Stimulated activated CD4-positive, alpha-beta T cell treated with anti-CD3 and anti-CD28 coated beads, Interleukin-4, amount 100 ng/mL, for 48 hours (primary cell): ENCODE measurements at places on chromosomes 2 and 18.

DNA sequence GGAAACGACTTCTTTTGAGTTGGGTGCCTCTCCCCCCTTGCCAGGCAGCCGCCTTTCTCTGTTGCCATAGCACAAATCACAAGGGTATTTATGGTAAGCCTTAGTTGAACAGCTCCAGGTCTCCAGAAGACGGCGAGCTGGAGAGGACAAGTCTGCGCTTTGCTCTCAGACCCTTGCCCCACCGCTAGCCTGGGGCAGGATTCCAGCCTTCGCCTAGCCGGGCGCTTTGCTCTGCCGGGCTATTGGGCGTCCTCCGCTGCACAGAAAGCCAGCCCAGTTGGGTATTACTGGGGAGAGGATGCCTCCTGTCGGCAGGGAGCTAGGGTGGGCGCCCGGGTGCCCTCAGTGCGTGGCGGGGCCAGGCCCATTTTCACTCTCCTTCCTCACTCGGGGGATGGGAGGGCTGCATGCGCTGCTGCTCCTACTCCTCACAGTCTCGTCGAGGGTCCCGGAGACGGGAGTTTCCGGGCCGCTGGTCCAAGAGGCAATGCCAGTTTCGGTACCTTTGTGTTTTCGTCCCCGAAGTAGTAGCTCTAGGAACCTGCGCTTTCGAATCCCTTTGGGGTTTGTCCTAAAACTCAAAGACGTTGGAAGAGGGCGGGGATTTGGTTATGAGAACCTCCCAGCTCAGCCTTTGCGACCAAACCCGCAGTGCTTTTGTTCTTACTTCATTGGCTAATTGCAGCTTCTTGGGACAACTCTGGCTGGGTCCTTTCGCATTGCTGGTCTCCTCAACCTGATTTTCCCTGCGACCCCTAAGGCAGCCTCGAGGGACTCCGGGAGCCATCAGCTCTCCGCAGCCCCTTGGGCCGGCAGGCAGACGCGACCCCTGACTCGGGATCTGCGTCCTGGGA, 3.6 kb upstream of the DLX2 start:
- no peak for DNase-seq

GRCh38 chr2:216971593-216971992, 111.7 kb upstream of the TNP1 start:
- DNase-seq: no peak

DNA sequence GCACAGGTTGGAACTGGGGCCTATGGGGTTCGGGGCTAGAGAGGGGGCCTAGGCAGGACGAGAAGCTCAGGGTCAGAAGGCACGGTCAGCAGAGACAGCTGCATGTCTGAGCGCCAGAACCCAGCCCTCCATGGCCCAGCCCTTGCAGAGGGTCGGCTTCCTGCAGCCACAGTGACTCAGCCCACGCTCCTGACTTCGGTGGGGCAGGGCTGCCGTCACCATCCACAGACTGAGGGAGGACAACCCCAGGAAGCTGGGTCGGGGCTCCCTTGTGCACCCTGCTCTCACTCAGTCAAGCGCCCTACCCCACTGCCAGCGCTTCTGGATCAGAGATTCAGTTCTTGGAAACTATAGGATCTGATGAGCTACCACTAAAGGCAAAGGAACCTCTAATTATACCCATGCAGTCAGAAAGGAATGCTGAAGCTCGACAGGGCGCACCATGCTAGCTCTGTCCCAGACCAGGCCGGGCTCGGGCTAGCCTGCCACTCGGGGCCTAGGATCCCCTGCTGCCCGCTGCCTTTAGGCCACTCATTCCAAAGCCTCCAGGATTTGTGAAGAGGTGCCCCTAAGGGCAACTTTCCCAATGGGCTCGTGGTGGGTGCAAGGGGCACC, 3.0 kb downstream of the ACTR1B start:
- DNase-seq: no peak

GRCh38 chr2:234019896-234020295, 30.6 kb upstream of the SPP2 start:
- DNase-seq: no peak

- DNase-seq: no peak
These were observed 146.9 kb upstream of the STON1 start for GRCh38 chr2:48383036-48383435.

DNA sequence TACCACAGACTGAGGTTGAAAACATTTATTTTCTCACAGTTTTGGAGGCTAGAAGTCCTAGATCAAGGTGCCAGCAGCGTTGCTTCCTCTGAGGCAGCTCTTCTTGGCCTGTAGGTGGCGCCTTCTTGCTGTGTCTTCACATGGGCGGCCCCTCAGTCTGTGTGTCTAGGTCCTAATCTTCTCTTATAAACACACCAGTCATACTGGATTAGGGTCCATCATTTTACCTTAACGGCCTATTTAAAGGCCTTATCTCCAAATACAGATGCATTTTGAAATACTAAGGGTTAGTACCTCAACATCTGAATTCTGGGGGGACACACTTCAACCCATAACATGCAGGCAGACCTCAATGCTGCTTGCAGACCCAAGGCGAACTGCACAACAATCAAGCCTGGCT, 4.4 kb upstream of the RMC1 start:
- peak; percentile 51 for DNase-seq

DNA sequence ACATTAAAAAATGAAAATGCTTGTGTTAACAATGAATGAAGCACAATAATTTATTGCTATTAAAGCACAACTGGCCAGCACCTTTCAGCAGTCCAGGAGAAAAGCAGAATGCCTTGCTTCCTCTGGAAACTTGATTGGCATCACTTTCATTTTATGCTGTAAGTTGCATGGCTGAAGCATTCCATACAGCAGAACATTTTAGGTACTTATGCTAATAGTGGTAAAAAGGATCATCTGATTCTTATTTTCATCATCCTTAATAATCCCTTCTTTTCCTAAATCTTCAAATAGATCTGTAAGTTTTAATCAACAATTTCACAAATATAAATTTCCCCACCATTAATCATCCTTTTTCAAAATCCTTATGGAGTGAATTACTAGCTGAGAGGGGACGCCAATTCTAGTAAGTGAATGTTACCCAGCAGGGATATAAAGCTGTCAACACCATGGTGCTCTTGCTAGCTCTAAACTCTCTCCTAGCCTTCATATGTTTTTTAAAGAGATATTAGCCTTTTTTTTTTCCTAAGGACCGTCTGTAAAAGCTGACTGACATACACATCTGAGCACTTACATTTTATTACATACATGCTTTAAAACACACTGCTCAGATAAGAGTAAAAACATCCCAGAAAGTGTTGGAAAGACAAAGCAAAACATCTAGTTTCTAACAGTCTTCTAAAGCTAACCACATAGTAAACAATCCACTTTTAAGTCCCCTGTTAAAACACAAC, 5.3 kb downstream of the SATB2 start:
- DNase-seq: no peak

- DNase-seq: no peak
These were observed 2.4 kb downstream of the CWC22 start for GRCh38 chr2:180004731-180005130.

- no peak for DNase-seq
These were observed 94.3 kb downstream of the LIPG start for GRCh38 chr18:49656073-49656692.

GRCh38 chr2:111709321-111709720, 174.7 kb downstream of the ANAPC1 start:
- DNase-seq: no peak

DNA sequence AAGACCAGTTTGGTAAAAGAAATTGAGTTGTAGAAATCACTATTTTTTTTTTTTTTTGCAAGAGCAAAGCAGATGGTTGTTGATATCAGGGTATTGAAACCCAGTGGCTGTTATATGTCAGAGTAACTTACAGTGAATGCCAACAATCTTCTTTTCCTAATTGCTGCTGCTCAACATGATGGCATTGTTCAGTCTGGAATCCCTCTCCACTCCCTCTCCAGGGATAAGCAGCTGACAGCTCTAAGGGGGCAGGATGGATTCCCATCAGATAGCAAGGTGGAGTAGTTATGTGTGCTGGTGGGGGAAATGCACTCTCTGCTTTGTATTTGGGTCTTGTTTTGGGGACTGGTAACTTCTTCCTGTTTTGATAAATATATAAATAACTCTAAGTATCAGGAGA, 200.0 kb downstream of the PIK3C3 start:
- DNase-seq: no peak

DNA sequence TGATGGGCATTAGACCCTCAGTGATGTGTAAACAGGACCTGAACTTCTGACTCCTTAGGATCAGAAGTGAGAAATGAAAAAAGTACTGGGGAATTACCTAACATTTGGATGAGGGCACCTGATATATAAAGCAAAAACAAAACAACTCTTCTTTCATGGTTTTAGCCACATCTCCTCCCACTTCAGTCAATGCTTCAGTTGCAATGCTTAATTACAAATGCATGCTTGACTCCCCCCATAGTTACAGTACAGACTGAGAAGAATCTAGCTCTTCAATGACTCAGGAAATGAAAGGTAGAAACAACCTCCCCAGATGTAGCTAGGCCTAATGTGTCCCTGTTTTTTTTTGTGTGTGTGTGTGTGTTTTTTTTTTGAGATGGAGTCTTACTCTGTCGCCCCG, 276.8 kb upstream of the POU3F3 start:
- DNase-seq: no peak

- DNase-seq: no peak
These were observed 99.5 kb downstream of the PLB1 start for GRCh38 chr2:28595323-28595722.

DNA sequence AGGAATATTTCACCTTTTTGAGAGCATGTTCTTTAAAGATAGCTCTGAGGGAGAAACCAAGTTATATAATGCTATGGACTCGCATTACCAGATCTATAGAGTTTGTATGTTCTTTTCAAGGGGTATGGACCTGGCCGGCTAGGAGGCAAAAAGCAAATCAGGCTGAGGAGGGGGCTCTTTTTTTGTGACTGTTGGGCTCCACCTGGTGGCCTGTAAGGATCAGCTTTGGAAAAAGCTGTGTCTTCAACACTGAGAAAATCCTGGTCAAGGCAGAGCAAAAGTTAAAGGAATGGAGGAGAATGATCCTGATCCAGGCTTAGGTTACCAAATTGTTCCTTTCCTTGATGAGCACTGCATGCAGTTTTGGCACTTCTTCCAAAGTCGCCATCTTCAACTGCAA, 180.5 kb downstream of the DIS3L2 start:
- peak; percentile 12 for DNase-seq

DNA sequence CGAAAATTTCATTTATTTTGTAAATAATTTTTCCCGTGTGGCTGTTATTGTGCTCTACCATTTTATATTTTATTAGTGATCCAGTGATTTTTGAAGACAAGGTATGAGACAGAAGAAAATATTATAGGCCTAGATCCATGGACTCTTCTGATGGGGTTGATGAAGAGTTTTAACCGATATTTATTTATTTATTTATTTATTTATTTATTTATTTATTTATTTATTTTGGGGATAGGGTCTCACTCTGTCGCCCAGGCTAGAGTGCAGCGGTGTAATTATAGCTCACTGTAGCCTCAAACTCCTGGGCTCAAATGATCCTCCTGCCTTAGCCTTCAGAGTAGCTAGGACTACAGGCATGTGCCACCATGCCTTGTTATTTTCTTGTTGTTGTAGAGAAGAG, 33.6 kb upstream of the RMND5A start:
- DNase-seq: no peak

GRCh38 chr2:98936353-98937351, 627 bp upstream of the CRACDL start:
- DNase-seq: no peak

GRCh38 chr18:59376351-59376935, 17.4 kb upstream of the LMAN1 start:
- no peak for DNase-seq

DNA sequence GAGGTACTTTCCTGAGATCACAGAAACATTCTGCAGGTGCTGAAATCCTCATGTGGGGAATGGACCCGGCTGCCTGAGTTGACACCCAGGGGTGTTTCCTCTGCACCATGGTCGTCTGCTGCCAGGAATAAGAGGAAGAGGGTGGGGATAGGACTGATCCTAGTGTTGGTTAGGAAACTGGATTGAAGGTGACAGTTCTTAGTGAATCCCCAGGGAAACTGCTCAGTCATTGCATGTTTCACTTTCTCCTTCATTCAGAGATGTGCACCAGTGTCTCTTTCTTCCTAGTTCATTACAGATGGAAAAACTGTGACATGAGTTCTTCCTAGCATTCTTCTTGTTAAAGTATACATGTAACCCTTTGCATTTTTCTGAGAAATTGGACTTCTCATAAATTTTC, 294.3 kb downstream of the PTGR3 start:
- DNase-seq: no peak

DNA sequence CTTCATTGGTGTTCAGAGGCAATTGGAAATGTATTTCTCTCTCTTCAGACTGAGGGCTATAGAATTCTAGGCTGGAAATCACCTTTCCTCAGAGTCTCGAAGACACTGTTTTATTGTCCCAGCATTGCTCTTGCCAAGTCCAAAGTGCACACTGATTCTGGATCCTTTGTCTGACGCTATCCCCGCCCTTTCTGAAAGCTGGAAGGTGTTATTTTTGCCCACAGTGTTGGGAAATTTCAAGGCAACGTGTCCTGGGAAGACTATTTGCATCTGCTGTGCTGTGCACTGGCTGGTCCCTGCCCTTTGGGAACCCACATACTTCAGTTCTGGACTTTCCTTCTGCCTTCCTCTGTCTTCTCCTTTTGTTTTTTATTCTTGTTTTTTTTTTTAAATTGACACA, 190.8 kb downstream of the SH3BP4 start:
- DNase-seq: no peak

DNA sequence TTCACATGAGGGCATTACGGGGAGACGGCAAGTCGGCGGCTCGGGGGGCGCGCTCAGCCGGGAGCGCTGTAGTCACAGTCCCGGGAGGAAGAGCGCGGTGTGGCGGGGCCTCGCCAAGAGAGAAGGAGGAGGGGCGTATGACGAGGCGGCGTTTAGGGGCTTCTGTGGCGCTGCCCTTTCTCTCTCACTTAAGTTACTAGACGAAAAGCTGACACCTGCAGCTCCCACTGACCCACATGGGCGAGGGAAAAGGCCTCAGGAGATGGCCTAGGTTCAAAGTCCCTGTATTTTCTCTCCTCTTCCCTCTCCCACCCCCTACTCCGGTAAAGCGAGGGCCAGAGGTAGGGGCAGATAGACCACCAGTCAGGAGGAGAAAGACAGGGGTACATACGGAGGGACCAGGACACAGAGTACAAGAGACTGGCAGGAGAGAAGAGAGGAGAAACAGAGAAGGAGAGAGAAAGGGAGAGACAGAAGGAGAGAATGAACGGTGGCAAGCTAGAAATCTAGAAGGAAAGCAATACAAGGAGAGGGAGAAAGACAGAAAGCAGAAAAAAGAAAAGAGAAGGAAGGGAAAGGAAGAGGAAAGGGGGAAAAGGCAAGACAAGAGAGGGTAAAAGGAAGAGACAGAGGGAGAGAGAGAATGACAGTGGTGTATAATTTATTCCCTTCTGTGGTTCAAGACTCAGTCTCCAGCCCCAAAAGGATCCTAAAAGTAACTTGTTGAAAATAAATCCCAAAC, 3.8 kb downstream of the SIX2 start:
- DNase-seq: no peak
